WERI-Rb-1 (cell line): ENCODE measurements at places on chromosomes 13 and 19.
A peak's percentile ranks its signal among the peaks of the same experiment; 100 is the strongest.

DNA sequence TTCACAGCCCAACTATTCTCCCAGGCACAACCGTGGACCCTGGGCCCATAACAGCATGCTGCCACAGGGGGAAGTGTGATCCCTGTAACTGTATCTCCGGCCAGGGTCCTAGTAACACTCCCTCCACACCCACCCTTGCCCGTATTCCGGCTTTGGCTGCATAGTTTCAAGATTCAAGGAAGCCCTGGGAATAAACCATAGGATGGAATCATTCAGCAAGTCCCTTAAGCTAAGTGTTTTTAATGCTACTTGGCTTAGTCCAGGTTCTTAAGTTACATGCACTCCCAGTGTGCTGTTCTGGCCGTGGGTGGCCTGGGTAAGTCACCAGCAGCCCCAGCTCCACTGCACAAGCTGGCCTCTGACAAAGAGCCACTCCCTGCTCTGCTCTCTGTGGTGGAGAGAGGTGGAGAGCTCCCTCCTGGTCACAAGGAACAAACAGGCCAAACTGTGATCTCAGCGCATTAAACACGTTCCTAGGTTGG is 532.4 kb upstream of the SGCG start:
- DNase-seq: no peak

DNA sequence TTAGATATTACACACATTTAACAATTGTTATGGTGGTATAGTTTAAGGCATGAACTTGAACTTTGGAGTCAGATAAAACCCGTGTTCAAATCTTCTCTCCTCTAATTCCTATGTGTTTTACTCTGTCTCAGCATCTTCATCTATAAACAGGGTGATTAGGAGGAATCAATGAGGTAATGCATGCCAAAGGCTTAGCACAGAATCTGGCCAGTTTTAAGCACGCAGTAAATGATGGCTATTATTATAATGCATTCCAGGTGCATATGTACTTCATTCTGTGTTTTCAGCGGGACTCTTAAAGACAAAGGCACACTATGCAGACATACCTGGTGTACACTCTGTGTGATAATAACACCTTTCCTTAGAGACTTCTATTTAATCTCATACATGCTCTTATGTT is 88.0 kb upstream of the FRY start:
- DNase-seq: no peak

DNA sequence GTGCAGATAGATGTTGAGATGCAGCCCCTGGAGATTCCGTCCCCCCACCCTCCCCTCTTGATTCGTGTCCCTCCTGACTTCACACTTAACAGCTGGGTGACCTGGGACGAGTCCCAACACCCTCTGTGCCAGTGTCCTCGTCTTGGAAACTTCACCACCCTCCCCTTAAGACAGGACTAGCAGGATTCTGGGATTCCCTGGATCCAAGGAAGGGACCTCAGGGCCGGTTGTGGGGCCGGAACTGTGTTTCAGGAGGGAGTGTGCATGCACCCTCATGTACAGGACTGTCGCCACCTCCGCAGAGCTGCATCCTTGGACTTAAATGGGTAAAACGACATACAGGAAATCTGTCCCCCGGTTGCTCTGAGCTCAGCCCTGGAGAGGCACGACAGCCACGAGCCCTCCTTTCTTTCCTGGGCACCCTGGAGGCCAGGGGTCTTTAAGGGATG is 990 bp downstream of the MYO9B start:
- DNase-seq: no peak

DNA sequence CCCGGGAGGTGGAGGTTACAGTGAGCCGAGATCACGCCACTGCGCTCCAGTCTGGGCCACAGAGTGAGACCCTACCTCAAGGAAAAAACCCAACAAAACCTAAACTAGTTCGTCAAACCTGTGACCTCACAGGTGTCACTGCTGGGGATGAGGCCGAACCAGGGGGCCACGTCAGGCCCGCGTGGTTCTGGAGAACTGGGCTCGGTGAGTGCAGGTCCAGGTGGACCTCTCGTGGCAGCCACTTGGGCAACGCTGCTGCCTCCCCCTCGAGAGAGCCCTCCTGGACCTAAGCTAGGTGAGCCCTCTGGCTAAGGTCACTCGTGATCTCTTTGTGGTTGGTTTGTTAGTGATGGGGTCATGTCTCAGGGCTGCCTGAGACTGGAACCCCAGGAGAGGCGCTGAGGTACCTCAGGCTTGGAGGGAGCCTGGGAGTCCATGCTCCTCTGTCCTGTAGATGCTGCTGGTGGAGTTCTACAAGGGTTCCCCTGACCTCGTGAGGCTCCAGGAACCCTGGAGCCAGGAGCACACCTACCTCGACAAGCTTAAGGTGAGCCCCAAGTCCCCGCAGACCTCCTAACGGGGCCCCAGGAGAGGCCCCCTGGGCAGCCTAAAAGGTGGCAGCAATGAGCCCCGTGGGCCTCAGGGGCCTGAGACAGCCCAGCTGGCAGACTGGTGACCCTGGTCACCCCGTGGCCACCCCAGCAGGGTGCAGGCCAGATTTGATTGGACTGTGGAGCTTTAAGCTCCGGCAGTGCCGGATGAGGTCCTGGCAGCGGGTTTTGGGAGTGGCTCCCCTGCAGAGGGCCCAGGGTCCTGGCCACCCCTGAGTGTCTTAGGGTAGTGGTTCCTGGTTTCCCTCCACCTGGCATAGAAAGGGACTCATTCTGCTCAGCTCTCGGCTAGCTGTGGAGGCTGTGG is 15.6 kb downstream of the MPND start:
- no peak for DNase-seq

GRCh38 chr19:1913781-1914577 is 8.8 kb downstream of the ADAT3 start:
- DNase-seq: no peak

DNA sequence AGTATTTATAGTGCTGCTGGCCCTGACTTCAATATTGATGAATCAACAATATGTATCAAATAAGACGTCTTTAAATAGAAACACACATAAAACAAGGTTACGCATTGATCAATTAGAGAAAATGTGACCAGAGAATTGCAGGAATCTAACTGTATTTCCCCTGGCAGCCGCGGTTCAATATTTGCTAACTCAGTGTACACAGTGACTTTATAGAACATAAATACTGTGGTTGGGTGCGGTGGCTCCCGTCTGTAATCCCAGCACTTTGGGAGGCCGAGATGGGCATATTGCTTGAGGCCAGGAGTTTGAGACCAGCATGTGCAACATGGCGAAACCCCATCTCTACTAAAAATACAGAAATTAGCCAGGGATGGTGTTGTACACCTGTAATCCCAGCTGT is 22.8 kb upstream of the UPF3A start:
- no peak for DNase-seq

GRCh38 chr19:5003781-5004180 is 34.9 kb downstream of the KDM4B start:
- DNase-seq: no peak

DNA sequence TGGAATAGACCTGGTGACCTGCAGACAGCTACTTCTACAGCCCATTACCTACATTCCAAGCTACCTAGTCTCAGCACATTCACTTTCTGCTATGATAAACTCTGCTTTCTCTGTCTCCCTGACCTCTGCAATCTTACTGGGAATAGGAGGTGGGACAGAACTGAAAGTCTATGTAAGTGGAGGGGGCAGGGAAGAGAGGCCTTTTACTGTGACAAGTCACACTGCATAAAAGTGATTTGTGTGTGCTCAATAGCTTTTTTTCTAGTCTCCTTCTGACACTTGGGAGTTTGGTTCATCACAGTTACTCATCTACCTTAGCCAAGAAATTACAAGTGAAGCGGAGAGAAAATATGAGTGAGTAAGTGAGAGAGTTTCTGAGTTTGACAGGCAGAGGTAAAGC is 322.4 kb downstream of the OLFM4 start:
- DNase-seq: no peak

DNA sequence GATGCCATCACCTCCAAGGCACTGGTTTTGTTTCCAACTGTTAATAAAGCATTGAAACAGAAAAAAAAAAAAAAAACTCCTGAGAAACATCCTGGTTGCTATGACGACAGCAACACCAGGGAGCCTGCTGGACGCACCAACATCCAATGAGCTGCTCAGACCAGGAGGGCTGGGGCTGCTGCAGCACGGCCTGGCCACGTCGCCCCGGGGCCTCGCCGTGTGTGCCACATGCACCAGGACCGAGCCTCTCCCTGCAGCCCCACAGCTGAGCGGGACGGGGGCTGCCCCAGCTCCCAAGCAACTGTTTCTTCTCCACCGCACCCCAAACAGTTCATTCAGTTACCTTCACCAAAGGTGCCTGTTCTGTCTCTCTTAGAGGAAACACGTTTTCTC is 54.5 kb downstream of the RASA3 start:
- no peak for DNase-seq

DNA sequence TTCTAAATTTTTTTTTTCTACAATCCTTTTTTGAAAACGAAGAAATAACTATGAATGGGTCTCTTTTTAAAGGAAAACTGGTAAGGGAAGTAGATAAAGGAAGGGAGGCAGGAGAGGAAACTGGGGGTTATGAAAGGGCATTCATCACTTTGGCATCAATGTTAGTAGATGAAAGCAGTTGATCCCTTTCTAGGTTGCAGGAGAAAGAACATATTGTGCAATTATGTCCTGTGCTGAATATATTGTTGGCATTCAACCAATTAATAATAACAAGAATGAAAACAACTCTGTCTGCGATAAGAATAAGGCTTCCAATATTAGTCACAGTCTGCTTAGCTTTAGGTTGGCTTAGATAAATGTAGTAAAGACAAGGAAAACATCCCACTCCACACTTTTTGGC is 796.8 kb upstream of the KLHL1 start:
- DNase-seq: no peak

DNA sequence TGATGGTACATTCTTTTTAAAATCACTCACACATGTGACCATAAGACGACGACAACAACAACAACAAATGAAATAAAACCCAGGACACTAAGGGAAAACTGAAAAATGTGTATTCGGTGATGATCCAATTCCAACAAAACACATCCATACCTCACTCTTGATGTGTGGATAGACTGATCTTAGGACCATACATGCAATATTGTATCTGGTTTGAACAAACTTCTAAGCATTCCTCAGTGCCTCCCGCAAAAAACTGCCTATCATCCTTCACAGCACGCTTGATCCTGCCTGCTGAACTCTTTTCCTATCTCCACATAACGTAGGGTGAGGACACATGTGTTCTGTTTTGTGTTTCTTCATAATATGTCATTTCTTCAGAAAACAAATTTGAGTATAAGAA is 415.2 kb downstream of the KCTD12 start:
- DNase-seq: no peak

- DNase-seq: no peak
These were observed 46.7 kb upstream of the ZNF835 start for GRCh38 chr19:56718231-56718630.

DNA sequence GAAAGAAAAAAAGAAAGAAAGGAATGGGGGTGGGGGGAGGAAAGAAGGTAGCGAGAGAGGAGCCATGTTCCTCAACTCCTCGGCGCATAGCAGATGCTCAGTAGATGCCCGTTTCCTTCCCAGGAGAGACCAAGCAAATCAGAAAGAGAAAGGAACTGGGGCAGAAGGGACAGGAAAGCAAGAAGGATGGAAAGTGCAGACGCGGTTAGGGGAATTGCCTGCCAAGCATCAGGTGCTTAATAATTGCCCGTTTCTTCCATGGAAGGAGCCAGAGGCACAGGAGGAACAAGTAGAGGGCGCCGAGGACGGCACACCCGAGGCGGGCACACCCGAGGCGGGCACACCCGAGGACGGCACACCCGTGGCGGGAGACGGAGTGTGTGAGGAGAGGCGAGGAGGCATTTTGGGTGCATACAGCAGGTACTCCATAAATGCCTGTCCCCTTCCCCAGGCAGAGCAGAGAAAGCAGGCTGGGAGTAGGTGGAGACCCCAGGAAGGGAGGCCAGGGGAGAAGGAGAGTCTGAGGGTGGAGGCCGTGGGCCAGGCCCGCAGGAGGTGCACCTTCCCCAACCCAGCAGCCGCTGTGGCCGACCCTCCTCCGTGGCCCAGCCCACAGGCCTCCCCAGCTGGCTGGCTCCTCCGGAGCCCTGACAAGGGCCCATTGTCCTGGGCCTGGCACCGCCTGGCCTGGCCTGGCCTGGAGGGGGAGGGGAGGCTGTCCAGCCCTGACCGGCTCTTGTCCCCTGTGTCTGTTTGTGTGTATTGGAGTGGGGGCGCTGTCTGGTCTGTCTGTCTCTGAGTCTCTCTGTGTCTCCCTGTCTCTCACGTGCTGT is 14.6 kb downstream of the JOSD2 start:
- DNase-seq: peak; percentile 47

- no peak for DNase-seq
These were observed 6.4 kb upstream of the IPO5 start for GRCh38 chr13:97946951-97947588.
